Hair follicle dermal papilla cell (primary cell): ENCODE measurements at places on chromosomes 3 and 15. TPM values are rescaled to one million over a fixed set of nuclear protein-coding genes. Genes with fewer than 3 reads are reported as not detected.

ROBO1 gene
- 86.5 and 99.3 TPM in 2 replicates for total RNA-seq

TFRC gene
- total RNA-seq, result 84.5 and 94.8 TPM in 2 replicates

SERINC4 gene
- total RNA-seq, result under 0.01 and 0.12 TPM in 2 replicates

ZBBX gene
- not detected in 2 replicates for total RNA-seq

NPAP1 gene
- not detected in 2 replicates for total RNA-seq

CYP11A1 gene
- total RNA-seq, result 0.36 and 0.81 TPM in 2 replicates

ANKRD63 gene
- not detected in 2 replicates for total RNA-seq

TMEM41A gene
- total RNA-seq, result 10.9 and 12.3 TPM in 2 replicates

CNBP gene
- 223 and 243 TPM in 2 replicates for total RNA-seq

STAC gene
- 14.3 and 22.9 TPM in 2 replicates for total RNA-seq

DLEC1 gene
- under 0.01 and 0.16 TPM in 2 replicates for total RNA-seq

COL6A5 gene
- under 0.01 and 0.97 TPM in 2 replicates for total RNA-seq

CNTN3 gene
- total RNA-seq, result 4.9 and 5.0 TPM in 2 replicates
